ENCODE measurements at places on chromosomes 7 and 10. TPM values are rescaled to one million over a fixed set of nuclear protein-coding genes. Genes with fewer than 3 reads are reported as not detected.
A peak's percentile ranks its signal among the peaks of the same experiment; 100 is the strongest.

NEUROG3 gene
- not detected for polyA plus RNA-seq

ZPBP gene
- 0.50 TPM for polyA plus RNA-seq

CACUL1 gene
- 31.1 TPM for polyA plus RNA-seq

DNA sequence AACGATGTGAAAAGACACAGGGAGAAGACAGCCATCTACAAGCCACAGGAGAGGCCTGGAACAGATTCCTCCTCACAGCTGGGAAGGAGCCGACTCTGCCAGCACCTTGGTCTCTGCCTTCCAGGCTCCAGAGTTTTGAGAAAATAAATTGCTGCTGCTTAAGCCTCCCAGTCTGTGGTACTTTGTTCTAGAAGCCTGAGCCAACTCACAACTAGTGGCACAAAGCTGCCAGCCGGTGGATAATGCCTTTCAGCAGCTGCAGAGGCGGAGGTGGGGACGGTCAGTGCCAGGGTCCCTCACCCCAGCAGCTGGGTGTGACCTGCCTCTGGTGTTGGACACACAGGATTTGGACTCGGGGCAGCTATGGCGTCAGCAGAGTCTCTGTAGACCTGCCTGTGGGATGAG, 255.4 kb upstream of the PITRM1 start:
- no peak for DNase-seq

GRCh38 chr10:122530177-122530576, 30.4 kb upstream of the DMBT1 start:
- DNase-seq = no peak

- DNase-seq = no peak
These were observed 31.2 kb downstream of the FOXK1 start for GRCh38 chr7:4713183-4713784.

GRCh38 chr7:139708541-139708940, 69.3 kb downstream of the HIPK2 start:
- DNase-seq = no peak

- no peak for DNase-seq
These were observed 15.5 kb upstream of the SLC18A3 start for GRCh38 chr10:49594594-49594993.

GRCh38 chr10:110422548-110422947, 75.2 kb upstream of the DUSP5 start:
- no peak for DNase-seq

DNA sequence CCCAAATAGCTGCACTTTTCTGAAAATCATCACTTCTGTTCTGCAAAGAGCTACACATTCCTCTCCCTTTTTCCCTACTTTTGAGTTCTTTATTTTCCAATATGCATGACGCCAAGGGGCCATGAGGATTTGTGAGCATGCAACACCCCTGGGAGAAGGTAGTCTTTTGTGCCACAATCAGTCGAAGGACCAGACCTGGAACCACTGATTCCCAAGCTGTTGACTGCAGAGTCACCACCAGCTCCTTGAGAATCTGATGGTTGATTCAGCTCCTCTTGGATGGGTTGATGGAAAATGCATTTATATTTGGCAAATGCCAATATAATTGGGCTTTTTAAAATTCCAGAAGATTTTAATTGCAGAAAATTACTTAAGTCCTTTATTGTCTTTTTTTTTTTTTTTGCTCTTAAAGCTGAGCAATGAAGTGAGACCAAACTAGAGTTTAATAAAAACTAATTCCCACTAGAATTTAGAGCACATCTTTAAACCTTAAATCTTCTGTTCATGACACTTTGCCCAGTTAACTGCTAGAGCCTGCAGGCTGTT, 554.1 kb downstream of the TNS3 start:
- no peak for DNase-seq

- DNase-seq = no peak
These were observed 2.6 kb downstream of the LDB1 start for GRCh38 chr10:102117391-102118159.

DNA sequence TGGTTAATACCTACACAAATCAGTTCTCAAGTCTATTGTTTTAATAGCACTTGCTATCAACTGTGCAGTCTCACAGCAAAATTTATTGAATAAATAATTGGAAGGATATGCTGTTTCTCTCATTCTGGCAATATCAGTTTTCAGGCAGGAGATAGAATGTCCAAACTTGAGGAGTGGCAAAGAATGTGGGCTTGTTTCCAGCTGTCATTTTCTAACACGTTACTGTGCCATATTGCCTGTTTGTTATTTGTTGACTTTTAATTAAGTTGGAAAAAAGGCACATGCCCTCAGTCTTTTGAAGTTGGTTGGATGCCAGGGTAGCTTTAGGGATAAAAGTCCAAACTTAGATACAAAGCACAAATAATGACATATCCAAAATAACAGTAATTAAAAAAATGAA, 52.2 kb downstream of the MAGI2 start:
- peak; percentile 5 for DNase-seq

GRCh38 chr7:149477494-149478443, 16.9 kb upstream of the ZNF777 start:
- DNase-seq = no peak

DNA sequence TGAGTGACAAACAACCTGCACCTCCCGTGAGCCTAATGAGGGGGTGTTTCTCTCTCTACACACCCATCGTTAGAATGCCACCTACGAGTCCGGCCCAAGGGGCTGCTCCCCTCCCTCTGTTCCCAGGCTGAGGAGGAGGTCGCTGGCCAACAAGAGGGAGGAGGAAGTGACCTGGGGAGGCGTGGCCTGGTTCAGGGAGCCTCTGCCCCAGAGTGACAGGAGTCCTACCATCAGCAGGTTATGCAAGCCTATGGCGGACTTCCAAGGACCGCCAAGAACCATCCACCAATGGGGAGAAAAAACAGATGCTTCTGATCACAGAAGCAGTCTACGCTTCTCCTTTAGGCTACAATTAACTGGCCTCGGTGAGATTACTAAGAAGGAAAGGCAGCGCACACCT, 12.3 kb upstream of the EGFR start:
- DNase-seq = no peak

Measured in left renal pelvis (tissue), 4 donors.